ENCODE measurements at places on chromosomes 13 and 19.

DNA sequence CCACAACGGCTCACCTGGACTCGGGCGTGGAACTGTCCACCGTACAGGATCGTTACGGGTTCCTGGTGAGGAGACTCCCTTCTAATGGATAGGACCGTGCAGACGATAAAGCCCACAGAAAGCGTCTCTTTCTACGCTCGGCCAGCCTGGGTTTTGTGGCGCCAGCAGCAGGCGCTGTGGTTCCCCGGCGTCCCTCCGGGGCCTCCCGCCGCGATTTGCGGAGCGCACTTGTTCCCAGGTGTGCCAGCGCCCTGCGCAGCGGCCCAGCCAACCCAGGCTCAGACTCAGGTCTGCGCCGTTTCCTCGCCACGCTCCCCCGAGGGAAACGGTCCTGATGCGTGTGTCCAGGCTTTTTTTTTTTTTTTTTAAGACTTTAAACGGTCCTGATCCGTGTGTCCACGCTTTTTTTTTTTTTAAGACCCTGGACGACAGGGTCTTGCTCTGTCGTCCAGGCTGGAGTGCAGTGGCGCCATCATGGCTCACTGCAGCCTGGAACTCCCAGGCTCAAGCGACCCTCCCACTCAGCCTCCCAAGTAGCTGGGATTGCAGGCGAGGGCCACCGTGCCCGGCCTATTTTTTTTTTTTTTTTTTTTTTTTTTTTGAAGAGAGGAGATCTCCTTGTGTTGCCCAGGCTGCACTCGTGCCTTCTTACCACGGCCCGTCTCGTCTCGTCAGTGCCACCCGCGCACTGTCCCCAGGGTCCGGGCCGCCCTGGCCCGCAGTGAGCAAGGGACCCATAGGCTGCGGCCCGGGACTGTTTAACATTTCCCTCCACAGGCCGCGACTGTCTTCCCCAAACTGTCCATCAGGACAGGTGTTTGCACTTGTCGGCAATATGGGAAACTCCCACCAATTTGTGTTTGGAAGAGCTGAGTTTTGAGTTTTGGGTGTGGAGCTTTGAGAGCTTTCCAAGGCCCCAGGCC, 23.8 kb downstream of the GJA3 start:
- no peak for DNase-seq

- DNase-seq = peak; percentile 72
Measured at GRCh38 chr19:6736169-6736916, 1.0 kb downstream of the GPR108 start.

GRCh38 chr19:54448040-54448773, 792 bp upstream of the LENG8 start:
- peak; percentile 24 for DNase-seq

DNA sequence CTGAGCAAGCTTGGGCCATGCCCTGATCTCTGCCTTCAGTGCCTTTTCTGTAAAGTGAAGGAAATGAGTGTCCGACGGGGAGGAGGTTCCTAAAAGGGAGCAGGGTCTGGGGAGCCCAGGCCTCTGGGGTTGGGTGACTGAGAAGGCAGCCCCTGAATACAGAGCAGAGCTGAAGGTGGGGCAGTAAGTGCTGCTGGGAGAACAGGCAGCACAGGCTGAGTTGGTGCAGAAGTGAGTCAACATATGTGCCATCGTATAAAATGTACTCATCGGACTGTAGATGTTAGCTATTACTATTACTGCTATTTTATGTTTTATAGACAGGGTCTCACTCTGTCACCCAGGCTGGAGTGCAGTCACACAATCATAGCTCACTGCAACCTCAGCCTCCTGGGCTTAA, 1.0 kb upstream of the HAMP start:
- no peak for DNase-seq

DNA sequence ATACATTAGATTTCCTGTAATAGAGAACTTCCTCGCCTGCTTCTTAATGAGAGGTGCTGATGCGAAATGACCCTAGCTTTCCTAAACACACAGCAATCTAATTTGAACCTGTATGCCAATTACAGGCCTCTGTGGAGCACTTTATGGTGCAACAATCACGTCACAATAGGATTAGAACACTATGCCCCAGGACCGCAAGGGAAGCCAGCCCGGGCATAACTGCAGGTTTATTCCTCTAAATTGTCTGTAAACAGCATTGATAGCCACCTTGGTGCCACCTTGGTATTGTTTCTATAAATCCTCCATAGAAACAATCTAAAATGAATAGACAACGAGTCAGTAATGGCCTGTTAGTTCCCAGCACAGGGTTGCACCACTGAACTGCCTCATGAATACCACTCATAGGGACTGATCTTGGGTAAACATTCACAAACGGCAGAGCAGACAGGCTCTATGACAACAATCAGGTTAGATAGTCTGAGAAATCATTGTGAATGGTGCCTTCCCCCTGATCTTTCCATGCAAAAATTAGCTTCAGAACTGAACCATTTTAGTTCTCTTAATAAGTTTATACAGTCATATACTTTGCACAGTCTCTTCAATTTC, 182.5 kb upstream of the OBI1 start:
- DNase-seq = no peak

GRCh38 chr13:42215578-42216421, 56.2 kb upstream of the AKAP11 start:
- peak; percentile 18 for DNase-seq

DNA sequence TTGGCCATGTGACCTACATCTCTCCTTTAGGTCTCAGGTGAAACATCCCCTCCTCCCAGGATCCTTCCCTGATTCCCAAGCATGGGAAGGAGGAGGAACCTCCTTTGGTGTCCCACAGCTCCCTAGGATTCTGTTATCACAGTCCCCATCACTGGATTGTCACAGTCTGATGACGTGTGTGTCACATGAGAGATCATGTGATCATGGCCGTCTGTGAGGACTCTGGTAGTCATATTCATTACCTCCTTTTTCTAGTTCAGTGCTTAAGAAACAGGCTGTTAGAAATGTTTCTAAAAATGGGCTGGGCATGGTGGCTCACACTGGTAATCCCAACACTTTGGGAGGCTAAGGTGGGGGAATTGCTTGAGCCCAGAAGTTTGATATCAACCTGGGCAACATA, 3.0 kb downstream of the DHX34 start:
- DNase-seq = no peak

DNA sequence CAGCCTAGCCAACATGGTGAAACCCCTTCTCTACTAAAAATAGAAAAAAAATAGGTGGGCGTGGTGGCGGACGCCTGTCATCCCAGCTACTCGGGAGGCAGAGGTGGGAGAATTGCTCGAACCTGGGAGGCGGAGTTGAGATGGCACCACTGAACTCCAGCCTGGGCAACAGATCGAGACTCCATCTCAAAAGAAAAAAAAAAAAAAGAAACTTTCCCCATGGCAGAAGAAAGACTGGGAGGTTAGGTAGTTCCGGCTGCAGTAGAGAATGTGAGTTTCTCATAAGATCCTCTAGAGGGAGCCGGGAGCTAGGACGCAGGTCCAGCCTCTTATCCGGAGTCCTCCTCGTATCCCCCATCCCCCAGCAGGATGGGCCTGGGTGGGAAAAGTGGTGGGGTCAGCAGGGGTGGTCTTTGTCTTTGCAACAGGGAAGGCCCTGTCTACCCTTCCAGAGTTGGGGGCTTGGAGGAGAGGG, 13.2 kb upstream of the CREB3L3 start:
- DNase-seq = peak; percentile 38

GRCh38 chr19:42401365-42402303, 11.5 kb upstream of the CNFN start:
- peak; percentile 67 for DNase-seq

DNA sequence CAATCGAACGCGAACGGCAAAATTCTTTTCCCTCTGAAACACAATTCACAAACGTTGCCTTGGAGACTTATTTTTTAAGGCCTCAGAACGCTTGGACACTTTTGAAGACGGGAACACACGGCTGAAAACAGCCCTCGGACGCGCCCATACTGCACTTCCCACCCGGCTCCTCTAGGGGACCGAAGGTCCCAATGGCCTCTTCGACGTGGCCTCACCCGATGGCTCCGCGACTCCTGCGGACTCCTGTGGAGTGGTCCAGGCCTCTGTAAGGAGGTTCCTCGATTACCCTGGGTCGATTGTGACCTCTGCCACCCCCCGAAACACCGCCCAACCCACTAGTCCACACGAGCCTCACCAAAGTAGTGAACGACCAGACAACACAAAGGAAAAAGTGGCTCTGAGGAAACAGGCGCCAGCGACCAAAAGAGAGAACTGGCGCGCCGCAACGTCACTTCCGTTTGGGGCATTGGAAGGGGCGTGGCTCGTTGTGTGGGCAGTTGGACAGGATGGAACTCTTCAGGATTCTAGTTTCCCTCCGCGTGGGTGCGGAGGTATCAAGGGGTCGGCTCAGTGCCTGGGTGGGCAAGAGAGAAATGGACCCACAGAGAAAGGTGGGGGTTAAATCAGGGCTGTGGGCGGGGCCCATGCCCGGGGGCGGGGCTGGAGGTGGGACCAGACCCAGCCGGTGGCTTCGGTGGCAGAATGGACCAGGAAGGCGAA, at the start of gene ZNF560:
ZNF560 (minus strand) TSS at position 434 of the 720 bp plus-strand sequence. CDS start 23,303 bp downstream, outside the sequence.
- DNase-seq = no peak

DNA sequence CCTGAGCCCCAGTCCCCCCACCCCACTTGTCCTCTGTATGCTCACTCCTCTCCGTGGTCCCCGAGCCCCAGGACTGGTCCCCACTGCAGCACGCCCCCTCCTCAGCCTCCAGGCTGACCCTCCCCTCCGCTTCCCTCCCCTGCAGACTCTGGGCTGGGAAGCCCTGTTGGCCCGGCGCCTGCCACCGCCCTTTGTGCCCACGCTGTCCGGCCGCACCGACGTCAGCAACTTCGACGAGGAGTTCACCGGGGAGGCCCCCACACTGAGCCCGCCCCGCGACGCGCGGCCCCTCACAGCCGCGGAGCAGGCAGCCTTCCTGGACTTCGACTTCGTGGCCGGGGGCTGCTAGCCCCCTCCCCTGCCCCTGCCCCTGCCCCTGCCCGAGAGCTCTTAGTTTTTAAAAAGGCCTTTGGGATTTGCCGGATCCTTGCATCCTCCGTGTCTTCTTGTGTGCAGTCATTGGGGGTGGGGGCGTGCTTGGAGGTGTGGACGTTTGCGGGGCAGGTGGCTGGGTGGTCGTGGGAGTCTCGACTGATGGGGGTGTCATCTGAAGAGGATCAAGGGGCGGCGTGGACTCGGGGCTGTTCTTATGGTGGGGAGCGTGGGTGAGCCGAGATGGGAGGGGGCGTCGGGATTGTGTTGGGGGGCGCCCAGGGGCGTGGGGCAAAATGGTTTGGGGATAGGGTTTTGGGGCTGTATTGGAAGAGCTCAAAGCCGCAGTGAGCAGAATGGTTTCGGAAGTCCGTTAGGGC, 3.5 kb downstream of the PTGER1 start:
- no peak for DNase-seq

DNA sequence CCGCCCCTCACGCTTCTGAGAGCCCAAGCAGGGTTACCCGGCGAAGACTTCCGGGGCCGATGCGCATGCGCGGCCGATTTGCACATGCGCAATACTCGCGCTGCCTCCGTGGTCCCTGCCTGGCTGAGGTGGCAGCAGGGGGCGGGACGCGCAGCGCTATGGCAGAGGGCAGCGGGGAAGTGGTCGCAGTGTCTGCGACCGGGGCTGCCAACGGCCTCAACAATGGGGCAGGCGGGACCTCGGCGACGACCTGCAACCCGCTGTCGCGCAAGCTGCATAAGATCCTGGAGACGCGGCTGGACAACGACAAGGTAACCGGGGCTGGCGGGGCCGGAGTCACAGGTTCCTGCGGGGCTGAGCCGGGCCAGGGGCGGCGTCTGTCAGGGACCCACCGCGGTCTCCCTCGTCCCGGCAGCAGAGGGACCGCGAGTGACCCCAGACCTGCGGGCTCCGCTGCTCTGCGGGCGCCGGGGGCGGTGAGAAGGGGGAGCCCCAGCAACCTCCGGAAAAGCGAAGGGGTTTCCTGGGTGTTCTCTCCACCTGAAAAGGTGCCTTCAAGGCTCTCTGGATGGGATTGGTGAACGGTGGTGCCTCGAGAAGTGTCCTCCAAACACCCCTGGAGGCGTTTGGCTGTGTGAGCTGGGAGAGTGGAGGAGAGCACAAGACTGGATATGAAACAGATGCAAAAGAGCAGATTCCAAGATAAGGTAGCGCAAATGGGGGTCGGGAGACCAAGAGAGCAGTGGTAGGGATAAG, at the start of gene COG6:
COG6 (plus strand) TSS at position 94 of the 756 bp plus-strand sequence; CDS start at position 159, 65 bp downstream.
- peak; percentile 92 for DNase-seq

DNA sequence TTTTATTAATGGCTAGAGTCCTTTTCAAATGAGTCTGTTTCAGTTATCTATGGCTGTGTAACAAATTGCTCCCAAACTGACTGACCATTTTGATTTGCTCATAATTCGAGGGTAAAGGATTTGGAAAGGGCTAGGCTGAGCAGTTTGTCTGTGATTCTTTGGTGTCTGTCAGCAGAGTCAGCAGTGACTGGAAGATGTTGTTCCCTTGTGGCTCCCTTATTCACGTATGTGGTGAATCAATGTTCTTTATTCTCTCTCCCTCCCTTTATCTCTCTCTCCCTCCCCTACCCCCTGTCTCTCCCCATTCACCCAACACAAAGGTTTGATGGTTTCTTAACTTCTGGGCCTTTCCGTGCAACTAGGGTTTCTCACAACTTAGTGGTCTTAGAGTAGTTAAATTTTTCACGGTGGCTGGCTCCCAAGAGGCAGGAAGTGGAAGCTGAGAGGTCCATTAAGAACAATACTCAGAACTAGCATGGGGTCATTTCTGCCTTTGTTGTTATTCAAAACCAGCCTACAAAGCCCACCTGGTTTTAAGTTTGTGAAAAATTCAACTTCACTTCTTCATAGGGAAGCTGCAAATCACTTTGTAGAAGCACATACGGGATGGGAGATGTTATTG, 772.5 kb upstream of the SLITRK1 start:
- no peak for DNase-seq

GRCh38 chr13:91813253-91813652, 414.8 kb downstream of the GPC5 start:
- no peak for DNase-seq

- DNase-seq = no peak
Measured at GRCh38 chr19:2969104-2969504, 8.3 kb upstream of the TLE6 start.

DNA sequence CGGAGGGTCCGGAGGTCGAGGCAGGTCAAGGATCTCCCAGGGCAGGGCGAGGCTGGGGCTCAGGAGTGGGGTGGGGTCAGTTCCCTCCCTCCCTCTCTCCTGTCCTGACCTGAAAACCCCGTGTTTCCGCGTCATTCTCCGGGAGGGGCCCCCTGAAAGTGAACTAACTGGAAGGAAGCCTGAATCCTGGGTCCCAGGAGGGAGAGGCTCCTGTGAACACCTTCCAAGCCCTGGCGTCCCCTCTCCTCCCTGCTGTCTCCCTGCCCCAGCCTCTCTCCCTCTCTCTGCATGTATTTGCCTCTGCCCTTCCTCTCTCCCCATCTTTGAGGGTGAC, 741 bp upstream of the CADM4 start:
- no peak for DNase-seq

Measured in CD4-positive, alpha-beta T cell treated with Interleukin-4 for 4 hours (primary cell).